H7 (cell line): ENCODE measurements at places on chromosomes 3 and 15.

DNA sequence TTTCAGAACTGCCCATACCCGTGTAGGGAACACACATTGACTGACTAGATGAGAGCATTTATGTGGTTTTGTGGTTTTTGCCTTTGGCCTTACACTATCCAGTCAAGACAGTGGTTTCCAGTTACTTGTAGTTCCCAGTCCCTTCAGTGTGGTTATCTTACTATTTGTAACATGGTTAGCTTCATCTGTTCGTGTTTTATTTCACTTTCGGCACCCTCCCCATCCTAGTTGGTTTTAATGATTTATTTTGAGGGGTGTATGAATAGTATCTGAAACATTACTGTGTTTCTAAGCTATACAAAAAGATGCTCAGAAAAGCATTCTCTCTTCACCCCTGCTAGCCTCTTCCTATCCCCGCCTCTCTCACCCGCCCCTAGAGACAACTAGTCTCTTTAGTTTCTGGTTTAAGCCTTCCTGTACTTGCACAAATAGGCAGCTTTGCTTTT, 14.1 kb downstream of the LYSMD4 start:
- no peak for DNase-seq

DNA sequence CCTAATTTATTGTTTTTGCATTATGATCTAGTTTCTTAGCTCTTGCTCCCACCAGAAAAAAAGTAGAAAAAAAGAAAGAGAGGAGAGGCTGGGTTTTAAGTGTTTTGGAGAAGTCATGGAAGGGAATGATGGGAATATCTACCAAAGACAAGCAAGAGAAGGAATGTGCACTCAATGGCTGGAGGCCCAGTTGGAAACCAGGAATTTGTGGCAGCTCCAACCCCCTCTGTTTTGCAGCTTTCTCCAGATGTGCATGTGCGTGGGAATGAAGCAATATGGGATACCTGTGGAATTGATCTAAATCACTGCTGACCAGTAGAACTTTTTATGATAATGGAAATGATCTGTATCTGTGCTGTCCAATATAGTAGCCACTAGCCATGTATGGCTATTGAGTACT, 27.1 kb downstream of the EIF2AK4 start:
- DNase-seq: no peak

GRCh38 chr3:105316331-105316730, 50.4 kb upstream of the ALCAM start:
- no peak for DNase-seq

DNA sequence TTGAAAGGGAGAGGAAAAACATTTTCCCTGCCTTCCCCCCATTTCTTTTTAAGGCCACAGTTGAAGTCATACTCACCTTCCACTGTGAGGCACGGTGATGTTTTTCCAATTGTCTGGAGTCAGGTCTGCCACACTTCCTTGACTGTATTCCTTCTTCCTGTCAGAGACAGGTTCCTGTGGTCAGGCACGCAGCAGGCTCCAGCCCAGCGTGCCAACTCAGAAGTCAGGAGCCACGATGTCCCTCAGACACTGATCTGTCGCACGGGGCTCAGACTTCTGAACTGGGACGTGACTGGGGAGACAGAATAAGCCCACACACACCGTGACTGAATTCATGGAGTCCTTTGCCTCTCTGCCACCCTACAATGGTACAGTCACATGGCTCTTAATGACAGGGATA, 41.2 kb upstream of the ADAMTS9 start:
- DNase-seq: no peak

GRCh38 chr3:139718415-139718814, 40.6 kb upstream of the NMNAT3 start:
- DNase-seq: peak; percentile 43

DNA sequence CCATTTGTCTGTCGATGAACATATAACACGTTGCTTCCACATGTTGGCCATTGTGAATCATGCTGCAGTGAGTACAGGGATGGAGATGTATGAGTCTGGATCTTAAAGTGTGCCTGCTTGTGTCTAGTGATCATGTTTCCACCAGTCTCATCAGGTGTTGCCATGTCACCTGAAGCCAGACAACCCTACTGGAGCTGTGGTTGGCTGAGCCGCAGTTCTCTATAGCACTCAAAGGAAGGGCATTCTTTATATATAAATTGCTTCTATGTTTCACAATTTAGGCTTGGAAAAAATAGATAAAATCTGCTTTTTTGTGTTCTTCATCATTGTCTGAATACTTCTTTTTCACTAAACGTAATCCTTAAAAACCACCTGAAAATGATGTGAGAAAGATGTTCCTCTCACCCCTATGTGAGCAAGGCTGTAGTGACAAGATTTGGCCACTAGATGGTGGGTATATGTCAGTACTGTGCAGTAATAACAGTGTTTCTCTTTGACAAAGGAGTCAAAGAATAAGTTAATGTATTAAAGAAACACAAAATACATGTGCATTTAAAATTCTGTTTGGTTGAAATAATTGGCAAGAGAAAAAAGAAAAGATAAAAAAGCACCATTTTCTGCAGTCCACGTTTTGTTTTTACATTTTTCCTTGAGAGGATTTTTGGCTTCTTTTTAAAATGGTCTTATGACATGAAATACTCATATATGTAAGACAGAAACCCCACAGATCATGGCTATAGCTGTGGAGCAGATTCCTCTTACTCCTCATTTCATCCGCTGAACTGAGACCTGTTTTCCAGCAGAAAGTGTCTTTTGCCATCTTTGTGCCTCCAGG, 394.5 kb upstream of the DPPA4 start:
- peak; percentile 4 for DNase-seq

- no peak for DNase-seq
Measured at GRCh38 chr15:35852818-35853624, 307.1 kb upstream of the DPH6 start.

- DNase-seq: no peak
Measured at GRCh38 chr3:150349314-150350097, 58.6 kb upstream of the TSC22D2 start.

DNA sequence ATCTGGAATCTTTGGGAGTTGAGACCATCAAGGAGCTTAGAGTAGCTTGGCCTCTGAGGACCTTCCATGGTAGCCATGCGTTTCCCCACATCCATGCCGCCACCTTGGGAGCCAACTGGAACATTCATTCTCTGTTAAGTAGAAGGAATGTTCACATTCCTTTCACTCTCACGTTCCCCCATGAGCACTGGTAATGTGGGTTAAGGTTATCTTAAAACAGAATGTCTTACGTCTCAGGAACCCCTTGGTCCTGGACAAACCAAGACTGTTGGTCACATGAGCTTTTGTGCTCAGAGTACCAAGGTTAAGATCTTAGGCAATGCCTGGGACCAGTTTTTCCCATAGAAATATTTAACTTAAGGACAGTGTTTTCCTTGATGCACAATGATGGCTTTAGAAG, 211.7 kb upstream of the UBE2E1 start:
- DNase-seq: no peak

DNA sequence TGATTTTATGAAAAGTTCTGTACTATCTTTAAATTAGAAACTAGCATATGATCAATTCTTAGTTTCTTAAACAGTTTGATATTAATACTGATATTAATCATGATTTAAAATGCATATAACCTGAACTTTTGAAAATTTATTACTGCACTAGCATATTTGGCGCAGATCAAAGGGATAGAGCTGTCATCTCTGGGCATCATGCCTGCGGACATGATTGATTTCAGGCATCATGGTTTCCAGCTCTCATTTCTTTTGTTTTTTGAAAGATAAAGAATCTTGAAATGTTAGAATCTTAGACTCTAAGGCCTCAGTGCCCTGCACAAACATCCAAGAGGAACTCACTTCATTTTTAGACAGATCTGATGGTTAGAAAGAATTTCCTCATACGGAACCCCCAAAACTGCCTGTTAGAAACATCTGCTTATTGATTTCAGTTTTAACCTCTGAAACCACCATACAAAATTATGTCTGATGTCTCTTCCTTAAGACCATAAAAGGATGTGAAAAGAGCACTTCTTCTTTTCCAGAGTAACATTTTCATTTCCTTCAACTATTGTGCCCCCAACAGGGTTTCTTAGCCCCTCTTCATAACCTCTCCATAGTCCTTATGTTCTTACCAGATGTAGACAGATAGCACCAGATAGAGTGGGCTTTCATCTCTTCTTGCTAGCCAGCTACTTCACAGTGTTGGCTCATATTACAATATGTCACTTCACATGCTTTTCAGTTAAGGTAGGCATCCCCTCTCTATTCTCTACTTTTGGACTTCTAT, 110.8 kb downstream of the BBX start:
- DNase-seq: no peak
